ENCODE measurements at places on chromosomes 7 and 10.

DNA sequence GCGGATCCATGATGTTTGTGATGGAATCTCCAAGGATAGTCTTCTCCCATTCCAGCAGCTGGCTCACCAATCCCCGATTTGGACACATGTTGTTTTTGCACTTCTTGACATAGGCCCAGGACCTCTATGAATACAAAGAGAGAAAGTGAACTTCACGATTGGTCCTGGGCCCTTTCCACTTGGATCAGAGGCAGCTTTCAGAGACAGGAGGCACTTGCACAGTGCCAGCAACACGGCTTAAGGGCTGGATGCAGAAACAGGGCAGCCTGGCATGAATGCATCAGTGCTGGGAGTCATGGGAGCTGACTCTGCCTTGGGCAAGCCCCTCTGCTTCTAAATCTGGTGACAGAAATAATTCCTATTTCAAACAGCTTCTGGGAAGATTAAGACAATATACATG, 2.1 kb upstream of the TMEM120A start:
- ATAC-seq, result no peak

GRCh38 chr7:92881091-92881485, 44.7 kb upstream of the CDK6 start:
- ATAC-seq, result no peak

DNA sequence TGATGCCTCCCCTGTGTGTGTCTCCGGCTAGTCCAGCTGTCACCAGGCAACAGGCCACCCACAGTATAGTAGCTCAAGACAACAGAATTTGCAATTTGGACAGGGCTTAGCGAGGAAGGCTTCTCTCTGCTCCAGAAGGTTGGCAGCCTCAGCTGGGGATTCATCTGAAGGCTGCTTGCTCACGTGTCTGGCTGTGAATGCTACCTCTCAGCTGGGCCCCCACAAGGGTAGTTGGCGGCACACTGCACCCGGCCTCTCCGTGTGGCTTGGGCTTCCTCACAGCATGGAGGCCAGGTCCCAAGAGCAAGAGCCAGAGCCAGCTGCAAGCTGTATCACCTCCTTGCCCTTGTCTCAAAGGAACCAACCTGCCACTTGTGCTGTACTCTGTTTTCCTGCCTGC, 19.2 kb downstream of the ECHDC3 start:
- no peak for ATAC-seq

DNA sequence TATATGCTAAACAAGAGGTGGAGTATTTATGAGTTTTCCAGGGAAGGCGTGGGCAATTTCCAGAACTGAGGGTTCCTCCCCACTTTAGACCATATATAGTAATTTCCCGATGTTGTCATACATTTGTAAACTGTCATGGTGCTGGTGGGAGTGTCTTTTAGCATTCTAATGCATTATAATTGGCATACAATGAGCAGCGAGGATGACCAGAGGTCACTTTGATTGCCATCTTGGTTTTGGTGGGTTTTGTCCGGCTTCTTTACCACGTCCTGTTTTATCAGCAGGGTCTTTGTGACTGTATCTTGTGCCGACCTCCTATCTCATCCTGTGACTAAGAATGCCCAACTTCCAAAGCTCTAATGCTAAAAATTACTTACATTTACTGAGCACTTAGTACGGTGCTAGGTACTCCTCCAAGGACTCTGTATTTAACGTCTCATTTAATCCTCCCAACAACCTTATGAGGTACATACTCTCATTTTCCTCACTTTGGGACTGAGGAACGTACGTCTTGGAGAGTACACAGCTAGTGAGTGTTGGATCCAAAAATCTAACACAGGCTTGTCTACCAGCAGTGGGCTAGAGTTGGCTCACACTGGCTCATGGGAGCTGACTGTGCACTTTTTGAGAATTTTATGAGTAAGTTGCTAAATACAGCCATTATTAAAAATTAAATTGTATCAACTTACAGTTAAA, 144.8 kb upstream of the NEBL start:
- ATAC-seq, result no peak

DNA sequence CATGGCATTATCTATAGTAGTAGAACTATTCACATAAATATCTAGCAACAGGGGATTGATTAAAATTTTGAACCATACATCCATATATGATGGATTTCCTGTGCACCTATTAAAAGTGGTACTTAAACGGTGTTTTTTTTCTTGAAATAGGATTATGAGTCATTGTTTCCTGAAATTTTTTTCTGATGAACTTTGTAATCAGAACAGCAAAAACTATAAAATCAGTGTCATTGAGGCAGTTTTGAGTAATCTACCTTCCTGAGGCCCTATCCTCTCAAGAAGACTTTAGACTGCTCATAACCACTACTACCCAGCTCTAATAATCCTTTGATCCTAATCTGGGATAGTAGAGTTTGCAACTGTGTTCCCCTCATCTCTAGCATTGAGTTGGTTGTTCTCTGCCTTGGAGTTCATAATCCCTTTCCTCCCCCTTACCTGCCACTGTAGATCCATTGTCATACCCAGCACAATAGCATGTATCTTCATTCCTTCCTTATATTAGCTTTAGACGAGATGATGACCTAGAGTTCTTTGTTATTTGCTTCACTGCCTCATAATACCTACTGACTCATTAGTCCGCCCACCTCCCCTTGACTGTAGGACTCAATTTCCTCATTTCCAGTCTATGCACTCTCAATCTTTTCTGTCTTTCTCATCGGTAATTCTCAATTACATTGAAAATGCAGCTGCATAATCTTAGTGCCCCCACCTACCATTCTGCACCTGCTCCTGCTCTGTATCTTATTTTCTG, 133.4 kb downstream of the LRRC4 start:
- ATAC-seq, result peak; percentile 91

DNA sequence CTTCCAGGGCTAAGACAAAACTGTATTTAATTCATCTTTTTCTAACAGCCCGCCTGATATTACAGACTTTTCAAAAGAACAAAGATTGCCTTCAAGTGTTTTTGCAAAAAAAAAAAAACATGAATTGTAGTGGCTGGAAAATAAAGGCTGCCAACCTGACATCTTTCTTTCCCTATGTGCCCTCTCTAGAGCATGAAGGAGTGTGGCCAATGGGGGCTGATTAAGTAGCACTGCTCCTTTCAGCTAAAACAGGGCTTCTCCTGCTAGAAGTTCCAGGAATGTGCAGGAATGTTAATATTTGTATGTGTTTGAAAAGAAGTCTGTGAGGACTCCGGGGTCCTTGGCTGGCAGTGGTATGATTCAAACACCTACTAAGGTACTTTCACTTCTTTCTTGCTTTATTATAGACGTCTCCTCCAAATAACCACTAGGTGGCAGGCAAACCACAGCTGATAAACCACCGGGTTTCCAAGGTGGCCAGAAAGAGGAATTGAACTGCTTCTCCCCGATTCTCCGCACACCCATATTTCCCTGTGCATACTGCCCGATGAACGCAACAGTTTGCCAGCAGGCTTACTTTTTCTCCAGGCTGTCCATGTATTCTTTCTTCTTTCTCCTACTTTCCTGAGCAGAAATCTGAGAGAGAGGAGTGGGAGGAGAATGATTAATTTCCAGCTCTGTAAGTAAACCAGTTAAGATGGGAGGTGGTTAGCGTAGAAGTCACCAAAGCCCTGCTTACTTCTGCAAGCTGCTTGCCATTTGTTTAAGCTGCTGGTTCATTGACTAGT, 56.8 kb upstream of the DGKI start:
- peak; percentile 77 for ATAC-seq

GRCh38 chr10:129942936-129943715, 20.9 kb downstream of the EBF3 start:
- ATAC-seq, result no peak

Measured in activated CD4-positive, CD25-positive, alpha-beta regulatory T cell treated with anti-CD3 and anti-CD28 coated beads, Interleukin-2, amount 50 U/mL, for 24 hours (primary cell).